ENCODE measurements at places on chromosomes 2 and 18.
A peak's percentile ranks its signal among the peaks of the same experiment; 100 is the strongest.

DNA sequence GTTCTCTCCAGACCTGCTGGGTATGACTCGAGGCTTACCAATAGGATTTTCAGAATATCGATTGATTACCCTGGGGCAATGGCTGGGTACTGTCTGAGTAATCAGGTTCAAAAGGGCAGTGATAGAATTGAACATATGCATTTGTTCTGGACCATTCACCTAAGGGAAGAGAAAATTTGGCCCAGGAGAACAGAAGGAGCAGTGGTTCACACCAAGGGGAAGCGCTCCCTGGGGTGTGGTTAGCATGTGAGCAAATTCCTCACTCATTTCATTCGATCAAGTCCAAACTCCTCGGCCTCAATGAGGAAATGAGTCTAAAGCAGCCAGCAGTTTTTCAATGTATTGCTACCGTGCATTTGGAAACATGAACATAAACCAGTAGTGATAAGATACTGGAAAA is 55.6 kb downstream of the CYP26B1 start:
- no peaks in the 10 kb centered on the region for H3K4me1 ChIP-seq
- DNase-seq = no peak
- H3K36me3 ChIP-seq = no peaks in the 10 kb centered on the region
- no peaks in the 10 kb centered on the region for H3K27me3 ChIP-seq
- no peak overlapping the region for H3K27ac ChIP-seq

GRCh38 chr18:48049757-48050156 is 119.3 kb upstream of the SMAD2 start:
- H3K27ac ChIP-seq = no peak overlapping the region
- no peaks in the 10 kb centered on the region for H3K4me1 ChIP-seq
- H3K36me3 ChIP-seq = no peaks in the 10 kb centered on the region
- no peak for DNase-seq
- no peak overlapping the region for H3K4me3 ChIP-seq

GRCh38 chr2:147679191-147679954 is 165.5 kb upstream of the ACVR2A start:
- DNase-seq = peak; percentile 1
- no peaks in the 10 kb centered on the region for H3K36me3 ChIP-seq
- no peak overlapping the region for H3K4me3 ChIP-seq
- H3K27ac ChIP-seq = no peak overlapping the region
- H3K4me1 ChIP-seq = peaks cover 2% of the 10 kb centered on the region

- H3K4me3 ChIP-seq = no peak overlapping the region
- peaks cover 41% of the 10 kb centered on the region for H3K4me1 ChIP-seq
- peaks cover 12% of the 10 kb centered on the region for H3K36me3 ChIP-seq
- H3K27ac ChIP-seq = peak overlapping the region; percentile 60
Observed at GRCh38 chr2:16623031-16623430, 42.6 kb downstream of the CYRIA start.

GRCh38 chr2:60294901-60295635 is 258.4 kb downstream of the BCL11A start:
- H3K4me1 ChIP-seq = no peaks in the 10 kb centered on the region
- H3K27ac ChIP-seq = no peak overlapping the region
- no peaks in the 10 kb centered on the region for H3K27me3 ChIP-seq
- no peaks in the 10 kb centered on the region for H3K36me3 ChIP-seq

GRCh38 chr2:156536534-156536933 is 100.4 kb downstream of the GPD2 start:
- DNase-seq = no peak
- H3K27me3 ChIP-seq = no peaks in the 10 kb centered on the region

DNA sequence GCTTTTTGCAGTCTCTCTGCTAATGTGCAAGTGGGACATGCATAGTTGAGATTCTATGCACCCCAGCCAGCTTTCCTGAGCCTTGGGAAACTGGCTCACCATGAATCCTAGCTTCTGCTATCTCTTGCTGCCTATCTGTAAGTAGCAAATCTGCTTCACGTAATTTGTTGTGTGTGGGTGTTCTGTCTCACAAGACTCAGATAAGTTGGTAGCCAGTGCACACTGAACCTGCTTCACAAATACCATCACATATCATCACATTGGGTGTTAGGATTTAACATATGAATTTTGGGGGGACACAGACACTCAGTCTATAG is 13.9 kb upstream of the VRK2 start:
- H3K27ac ChIP-seq = no peak overlapping the region
- H3K4me3 ChIP-seq = no peak overlapping the region
- peak; percentile 29 for DNase-seq

DNA sequence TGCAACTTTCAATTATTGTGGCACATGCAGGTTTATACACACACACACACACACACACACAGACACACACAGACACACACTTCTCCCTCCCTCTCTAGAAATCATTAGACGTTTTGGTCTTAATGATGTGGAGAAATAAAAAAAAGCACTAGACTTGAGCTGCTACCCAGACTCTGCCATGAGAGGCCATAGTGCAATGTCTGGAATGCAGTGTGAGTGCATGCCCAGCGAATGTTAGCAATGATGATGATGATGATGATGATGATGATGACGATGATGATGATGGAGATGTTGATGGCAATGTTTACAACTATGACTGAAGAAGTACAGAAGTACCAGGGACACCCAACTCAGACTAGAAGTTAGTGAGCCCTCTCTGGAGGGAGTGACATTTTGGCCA is 23.8 kb upstream of the KLHL29 start:
- no peak overlapping the region for H3K4me3 ChIP-seq
- H3K27me3 ChIP-seq = peaks cover 16% of the 10 kb centered on the region
- H3K4me1 ChIP-seq = no peaks in the 10 kb centered on the region

GRCh38 chr2:218679119-218679518 is 7.2 kb downstream of the STK36 start:
- H3K27ac ChIP-seq = no peak overlapping the region
- H3K36me3 ChIP-seq = peaks cover 22% of the 10 kb centered on the region
- no peaks in the 10 kb centered on the region for H3K27me3 ChIP-seq
- H3K4me1 ChIP-seq = no peaks in the 10 kb centered on the region

DNA sequence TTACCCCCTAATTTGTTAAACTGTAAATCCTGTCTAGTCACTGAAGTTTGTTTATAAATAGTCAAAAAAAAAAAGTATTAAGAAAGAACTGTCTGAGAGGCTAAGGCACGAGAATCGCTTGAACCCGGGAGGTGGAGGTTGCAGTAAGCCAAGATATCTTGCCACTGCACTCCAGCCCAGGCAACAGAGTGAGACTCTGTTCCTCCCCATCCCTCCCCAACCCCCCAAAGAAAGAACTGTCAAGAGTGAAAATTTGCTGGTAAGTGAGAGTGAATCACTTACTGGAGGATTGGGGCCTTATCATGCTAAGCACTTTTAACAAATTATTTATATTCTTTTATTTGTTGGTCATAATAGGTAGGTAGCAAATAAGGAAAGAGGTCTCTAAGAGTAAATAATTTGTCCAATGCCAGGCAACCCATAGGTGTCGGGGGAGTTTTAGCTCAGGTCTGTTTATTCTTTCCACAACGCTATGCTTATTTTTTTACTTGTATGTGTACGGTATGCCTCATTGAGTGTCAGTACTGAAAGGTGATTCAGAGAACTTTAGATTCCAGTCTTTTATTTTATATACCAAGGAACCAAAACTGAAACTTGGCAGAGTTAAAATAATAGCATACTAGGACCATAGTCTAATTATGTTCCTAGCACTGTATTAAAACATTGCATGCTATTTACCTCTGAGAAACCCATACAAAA is 2.5 kb downstream of the TAF4B start:
- H3K27me3 ChIP-seq = no peaks in the 10 kb centered on the region
- H3K4me1 ChIP-seq = no peaks in the 10 kb centered on the region
- no peak overlapping the region for H3K4me3 ChIP-seq
- H3K36me3 ChIP-seq = no peaks in the 10 kb centered on the region
- DNase-seq = no peak

GRCh38 chr2:116411211-116411610 is 1403.3 kb upstream of the DDX18 start:
- H3K4me3 ChIP-seq = no peak overlapping the region
- H3K36me3 ChIP-seq = no peaks in the 10 kb centered on the region
- no peak overlapping the region for H3K27ac ChIP-seq
- DNase-seq = no peak
- no peaks in the 10 kb centered on the region for H3K4me1 ChIP-seq
- H3K27me3 ChIP-seq = no peaks in the 10 kb centered on the region

DNA sequence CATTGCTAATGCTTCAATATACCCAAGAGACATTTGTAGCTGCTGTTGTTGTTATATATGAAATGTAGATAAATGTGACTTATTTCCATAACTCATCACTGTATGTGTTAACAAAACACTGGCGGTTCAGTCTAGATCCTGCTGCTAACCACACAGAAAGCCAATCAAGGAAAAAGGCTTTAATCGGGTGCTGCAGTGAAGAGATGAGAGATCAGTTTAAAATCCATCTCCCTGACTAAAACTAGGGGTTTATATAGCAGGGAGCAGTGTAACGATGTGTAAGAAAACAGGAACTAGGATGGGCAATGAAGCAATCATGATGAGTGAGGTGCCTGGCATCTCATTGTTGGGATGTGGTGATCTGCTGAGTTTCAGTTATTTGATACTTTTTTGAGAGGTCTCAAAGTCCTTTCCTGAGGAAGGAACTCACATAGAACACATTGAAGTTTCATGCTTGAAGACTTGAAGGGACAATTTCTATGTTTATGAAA is 677.7 kb upstream of the CDH7 start:
- no peaks in the 10 kb centered on the region for H3K27me3 ChIP-seq
- H3K36me3 ChIP-seq = no peaks in the 10 kb centered on the region
- no peak overlapping the region for H3K27ac ChIP-seq
- no peak for DNase-seq

GRCh38 chr2:202376460-202377206 is 506 bp downstream of the BMPR2 start:
- peak; percentile 41 for DNase-seq
- H3K4me1 ChIP-seq = peaks cover 4% of the 10 kb centered on the region
- H3K4me3 ChIP-seq = peak overlapping the region; percentile 100
- H3K27ac ChIP-seq = peak overlapping the region; percentile 94

GRCh38 chr18:49486606-49486952 is 455 bp downstream of the C18orf32 start:
- H3K4me3 ChIP-seq = peak overlapping the region; percentile 71
- H3K27ac ChIP-seq = peak overlapping the region; percentile 78
- H3K4me1 ChIP-seq = peaks cover 2% of the 10 kb centered on the region
- H3K36me3 ChIP-seq = peaks cover 21% of the 10 kb centered on the region

DNA sequence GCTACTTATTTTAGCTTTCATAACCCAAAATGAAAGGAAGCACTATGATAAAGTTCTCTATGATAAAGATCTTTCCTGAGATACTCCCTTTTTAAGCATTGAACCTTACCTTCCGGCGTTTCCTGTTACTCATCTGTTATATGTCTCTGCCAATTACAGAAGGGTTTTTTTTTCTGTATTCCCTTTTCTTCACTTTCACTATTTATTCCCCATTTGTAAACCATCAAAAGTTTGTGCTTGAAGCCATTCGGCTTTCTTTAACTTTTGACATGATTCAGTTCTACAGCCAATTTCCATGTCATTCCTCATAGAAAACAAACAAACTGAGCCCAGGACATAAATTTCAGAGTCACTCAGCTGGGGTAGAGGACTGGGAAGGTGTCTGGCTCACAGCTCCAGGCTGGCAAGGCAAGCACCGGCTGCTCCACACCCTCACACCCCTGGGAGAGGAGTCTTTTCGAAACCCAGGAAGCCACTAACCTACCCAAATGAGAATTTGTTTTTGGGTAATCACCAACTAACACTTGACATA is 429.4 kb upstream of the TRIB2 start:
- no peaks in the 10 kb centered on the region for H3K27me3 ChIP-seq
- H3K4me3 ChIP-seq = no peak overlapping the region
- no peak overlapping the region for H3K27ac ChIP-seq
- H3K4me1 ChIP-seq = no peaks in the 10 kb centered on the region

DNA sequence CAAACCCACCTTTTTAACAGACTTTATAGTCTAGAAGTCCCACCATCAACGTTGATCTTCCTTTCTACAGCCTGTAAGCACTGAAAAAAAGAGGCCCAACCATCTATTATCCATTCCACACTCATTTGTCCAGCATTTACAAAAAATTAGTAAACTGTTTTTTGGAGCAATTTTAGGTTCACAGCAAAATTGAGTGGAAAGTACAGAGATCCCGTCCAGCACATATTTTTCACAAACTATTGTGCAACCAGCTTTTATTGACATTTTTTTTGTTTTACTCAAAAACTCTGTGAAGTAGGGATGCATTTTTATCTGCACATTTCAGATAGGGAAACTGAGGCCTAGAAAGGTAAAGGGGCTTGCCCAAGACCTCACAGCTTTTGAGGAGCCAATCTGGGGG is 68.6 kb downstream of the TNP1 start:
- no peak for DNase-seq
- no peaks in the 10 kb centered on the region for H3K27me3 ChIP-seq

- no peak overlapping the region for H3K4me3 ChIP-seq
- peaks cover 12% of the 10 kb centered on the region for H3K4me1 ChIP-seq
- peaks cover 49% of the 10 kb centered on the region for H3K36me3 ChIP-seq
Observed at GRCh38 chr2:120963997-120964705, 228.5 kb downstream of the GLI2 start.

DNA sequence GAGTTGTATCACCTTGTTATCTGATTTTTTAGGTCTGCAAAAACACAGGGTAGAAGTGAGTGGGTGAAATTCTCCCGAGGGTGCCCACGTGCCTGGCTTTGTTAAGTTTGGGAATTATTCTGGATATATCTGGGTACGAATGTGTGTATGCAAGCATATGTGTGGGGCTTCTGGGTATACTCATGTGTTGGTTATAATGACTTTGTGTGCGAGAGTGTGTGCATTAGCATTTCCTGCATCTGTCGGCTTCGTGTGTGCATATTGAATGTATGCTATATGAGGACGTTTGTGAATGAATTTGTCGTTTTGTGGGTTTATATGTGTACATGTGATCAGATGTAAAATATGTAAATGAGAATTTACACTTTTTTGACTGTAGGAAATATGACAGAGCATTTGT is 13.8 kb upstream of the DNAJC27 start:
- no peak overlapping the region for H3K27ac ChIP-seq
- no peak overlapping the region for H3K4me3 ChIP-seq
- peaks cover 1% of the 10 kb centered on the region for H3K4me1 ChIP-seq
- DNase-seq = no peak

DNA sequence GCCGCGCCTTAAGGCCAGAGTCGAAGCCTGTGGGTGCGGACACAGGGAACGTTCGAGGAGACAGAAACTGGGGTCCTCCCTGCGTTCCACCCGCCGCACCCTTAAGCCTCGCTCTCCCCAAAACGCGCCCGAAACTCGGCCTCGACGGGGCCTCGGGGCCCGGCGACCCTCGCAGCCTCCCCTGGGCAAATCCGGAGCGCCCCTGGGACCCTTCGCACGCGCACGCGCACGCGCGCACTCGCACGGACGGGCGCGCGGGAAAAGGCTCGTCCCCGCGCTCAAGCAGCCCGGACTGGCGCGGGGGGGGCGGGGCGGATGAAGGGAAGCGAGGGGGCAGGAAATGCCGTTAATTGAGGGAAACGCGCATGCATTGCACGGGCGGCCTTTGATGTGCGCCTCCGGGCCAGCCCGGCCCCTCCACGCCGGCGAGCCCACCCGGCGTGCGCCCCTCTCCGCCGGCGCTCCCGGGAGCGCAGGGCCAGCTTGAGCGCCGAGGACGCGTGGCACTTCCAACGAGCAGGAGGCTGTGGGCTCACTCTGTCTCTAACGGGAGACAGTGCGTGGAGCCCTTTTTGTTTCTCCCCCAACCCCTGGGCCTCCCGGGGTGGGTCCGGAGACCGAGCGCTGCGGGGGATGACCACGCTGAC is 5.4 kb upstream of the SALL3 start:
- H3K27ac ChIP-seq = no peak overlapping the region

GRCh38 chr18:77557046-77557587 is 307.5 kb downstream of the GALR1 start:
- H3K36me3 ChIP-seq = no peaks in the 10 kb centered on the region
- no peaks in the 10 kb centered on the region for H3K27me3 ChIP-seq
- H3K4me1 ChIP-seq = no peaks in the 10 kb centered on the region

All from IMR-90 (cell line).